ENCODE measurements at places on chromosomes 13 and 19. TPM values are rescaled to one million over a fixed set of nuclear protein-coding genes. Genes with fewer than 3 reads are reported as not detected.

DNA sequence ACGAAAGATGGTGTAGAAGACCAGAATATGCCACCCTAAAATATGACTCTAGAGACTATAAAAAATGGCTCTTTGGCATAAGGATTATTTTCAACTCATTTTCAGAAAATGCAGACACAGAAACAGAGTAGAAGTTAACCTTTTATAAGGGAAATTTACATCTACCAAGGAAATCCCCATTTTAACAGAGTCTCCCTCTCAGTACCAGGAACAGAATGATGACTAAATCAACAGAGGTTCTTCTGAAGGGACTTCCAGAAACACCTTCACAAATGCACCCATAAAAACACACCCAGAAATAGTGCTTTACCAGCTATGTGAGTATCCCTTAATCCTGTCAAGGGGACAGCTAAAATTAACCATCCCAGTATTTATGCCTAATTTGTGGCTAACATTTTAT is 29.1 kb downstream of the PLPP2 start:
- DNase-seq: no peak

DNA sequence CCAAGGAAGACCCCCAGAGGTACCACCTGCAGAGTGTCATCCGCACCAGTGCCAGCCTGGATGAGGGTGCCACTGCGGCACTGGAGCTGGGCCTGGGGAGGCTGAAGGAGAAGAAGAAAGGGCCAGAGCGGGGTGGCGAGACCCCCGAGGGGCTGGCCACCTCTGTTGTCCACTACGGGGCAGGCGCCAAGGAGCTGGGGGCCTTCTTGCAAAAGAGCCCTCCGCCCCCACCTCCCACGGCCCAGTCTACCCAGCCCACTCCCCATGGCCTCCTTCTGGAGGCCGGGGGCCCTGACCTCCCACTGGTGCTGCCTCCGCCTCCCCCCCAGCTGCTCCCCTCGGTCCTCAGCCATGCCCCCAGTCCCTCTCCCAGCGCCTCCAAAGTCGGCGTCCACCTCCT is 5.4 kb downstream of the PRR12 start:
- DNase-seq: no peak

- DNase-seq: peak; percentile 44
These were observed 22.1 kb downstream of the VPS36 start for GRCh38 chr13:52428295-52428694.

- peak; percentile 55 for DNase-seq
These were observed 13.0 kb downstream of the PGLYRP1 start for GRCh38 chr19:46009530-46010510.

DNA sequence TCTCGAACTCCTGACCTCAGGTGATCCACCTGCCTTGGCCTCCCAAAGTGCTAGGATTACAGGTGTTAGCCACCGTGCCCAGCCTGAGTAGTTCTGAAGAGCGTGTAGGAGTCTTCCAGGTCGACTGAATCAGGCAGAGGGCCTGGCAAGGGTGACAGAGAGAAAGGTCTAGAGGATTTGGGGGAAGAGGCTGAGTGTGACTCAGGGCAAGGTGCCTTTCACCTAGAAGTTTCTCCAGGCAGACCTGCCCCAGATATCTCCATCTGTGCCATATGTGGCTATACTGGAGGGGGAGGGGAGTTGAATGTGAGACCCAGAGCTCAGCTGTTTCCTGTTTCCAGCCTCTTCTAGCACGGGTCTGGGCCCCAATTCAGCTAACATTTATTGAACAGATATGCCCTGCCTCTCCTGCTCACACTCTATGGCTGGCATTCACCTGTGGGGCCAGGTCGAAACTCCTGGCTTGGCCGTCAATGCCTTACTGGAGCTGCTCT is 1.3 kb downstream of the CCDC159 start:
- DNase-seq: no peak

- DNase-seq: no peak
These were observed 46.5 kb upstream of the TFDP1 start for GRCh38 chr13:113537909-113538688.

- DNase-seq: no peak
These were observed 24.6 kb downstream of the PAK4 start for GRCh38 chr19:39150235-39150634.

DNA sequence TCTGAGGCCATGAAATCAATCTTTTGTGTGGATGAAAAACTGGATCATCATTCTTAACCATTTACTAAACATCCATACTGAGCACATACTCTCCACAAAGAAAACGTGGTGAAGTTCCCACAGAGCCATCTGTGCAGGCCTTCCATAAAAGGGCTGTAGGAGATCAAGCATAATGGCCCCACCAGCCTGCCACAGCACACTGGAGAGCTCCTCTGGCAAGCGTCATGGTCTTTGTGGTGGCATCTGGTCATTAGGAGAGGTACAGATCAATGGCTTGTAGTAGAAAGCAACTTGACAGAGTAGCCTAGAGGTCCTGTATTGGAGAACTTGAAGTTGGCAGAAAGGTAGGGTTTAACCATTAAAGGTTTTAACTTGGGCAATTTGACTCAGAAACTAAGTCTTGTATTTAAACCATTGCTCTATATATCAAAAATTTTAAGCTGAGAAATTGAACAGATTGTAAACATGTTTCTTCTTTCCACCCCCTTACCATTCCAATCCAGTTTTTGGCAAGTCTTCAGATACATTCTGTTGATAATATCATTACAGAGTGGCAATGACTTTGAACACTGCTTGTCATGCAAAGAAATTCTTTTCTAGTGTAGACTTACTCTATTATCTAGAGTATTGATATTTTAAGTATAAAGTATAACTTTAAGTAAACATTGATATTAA is 128.3 kb downstream of the LMO7 start:
- no peak for DNase-seq

- DNase-seq: peak; percentile 57
These were observed 40.3 kb downstream of the RCBTB2 start for GRCh38 chr13:48492470-48493065.

DNA sequence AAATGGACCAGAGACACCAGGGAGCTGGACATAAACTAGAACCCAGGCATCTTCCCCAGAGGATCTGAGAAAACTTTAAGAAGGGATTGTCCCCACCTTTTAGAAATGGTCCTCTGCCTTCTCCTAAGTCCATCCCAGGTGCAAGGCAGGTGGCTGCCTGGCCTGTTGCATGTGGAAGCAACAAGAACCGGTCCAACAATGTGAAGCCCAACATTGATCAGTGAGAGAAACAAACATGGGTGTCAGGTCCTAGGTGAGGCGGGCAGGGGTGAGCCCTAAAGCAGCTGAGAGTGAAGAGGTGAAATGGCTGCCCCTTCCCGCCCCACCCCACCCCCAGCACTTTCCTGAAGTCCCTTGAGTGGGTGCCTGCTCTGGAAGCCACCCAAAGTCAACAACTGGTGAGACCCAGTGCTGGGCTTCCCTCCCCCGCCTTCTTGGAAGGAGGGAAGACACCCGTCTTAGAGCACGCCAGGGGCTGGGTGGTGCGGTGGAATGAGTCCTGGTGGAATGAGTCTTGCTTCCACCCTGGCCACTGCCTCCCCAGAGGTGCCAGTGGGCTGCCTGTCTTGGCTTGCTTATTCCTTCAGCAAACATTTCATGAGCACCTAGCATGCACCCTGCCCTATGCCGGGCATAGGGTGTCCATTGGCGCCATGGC is 1.7 kb downstream of the AP1M1 start:
- no peak for DNase-seq

GRCh38 chr13:72255908-72256307 is 388.9 kb upstream of the DACH1 start:
- DNase-seq: peak; percentile 64

- peak; percentile 23 for DNase-seq
These were observed 3.2 kb upstream of the LGALS13 start for GRCh38 chr19:39599116-39599515.

GRCh38 chr19:42505066-42505465 is 23.2 kb downstream of the CEACAM1 start:
- DNase-seq: no peak

DNA sequence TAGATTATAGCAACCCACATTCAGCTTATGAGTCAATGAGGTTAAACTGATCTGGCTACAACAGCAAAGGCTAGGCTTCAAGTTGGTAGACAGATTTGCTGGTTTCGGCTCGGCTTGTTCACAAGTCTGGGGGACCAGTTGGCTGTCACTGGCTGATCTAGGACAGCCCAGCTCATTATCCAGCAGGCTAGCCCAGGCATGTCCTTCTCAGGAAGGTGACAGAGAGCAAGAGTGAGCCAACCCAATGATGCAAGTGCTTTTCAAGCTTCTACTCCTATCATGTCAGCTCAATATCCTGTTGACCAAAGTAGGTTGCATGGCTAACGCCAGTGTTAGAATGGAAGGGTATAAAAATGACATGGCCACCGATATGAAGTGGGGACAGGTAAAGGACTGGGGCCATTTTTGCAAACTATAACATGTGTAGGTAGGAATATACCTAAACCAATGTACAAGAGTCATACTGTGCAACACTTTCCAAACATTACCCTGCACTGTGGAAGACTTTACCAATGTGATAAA is 220.9 kb upstream of the SOX21 start:
- DNase-seq: no peak

GRCh38 chr13:93305886-93306285 is 79.3 kb downstream of the GPC6 start:
- no peak for DNase-seq

DNA sequence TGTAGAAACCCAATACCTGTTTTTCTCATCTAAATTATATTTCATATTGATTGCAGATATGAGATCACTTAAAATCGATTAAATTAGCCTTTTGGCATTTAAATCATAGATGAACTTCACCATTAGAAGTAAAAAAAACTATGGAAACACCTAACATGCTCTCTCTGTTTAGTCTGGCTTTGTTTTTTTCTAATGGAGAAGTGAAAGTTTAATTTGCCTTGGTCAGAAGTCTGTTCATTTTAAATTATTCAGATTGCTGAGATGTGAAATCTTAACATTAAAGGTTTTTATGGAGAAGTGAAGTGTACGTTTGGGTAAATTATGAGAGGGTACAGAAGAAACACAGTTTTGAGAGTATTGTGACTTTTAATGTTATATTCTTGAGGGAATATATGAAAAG is 6.7 kb downstream of the SUGT1 start:
- no peak for DNase-seq

DNA sequence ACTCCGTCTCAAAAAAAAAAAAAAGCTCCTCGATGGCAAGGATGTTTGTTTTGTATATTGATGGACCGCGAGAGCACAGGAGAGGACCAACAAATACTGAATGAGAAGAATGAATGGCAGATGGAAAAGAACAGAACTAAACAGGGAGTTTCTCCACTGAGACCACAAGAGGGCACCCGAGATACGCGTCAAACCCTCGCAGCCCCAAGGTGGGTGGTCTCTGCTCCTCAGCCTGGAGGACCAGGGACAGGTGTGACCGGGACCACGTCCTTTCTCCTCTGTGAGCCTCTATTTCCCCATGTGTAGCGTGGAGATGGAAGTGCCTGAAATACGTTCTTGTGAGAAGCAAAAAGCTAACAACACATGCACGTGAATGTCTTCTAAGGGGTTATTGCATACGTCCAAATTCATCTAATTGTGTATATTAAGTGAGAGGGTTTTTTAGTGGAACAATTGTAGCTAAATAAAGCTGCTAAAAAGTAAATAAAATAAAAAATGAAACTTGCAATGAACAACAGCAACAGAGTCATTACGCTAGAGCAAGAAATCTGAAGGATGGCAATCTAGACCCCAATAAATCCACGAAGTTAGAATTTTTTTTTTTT is 8.3 kb upstream of the CDC42EP5 start:
- DNase-seq: peak; percentile 22

OR10H1 gene
- not detected for total RNA-seq

PRTN3 gene
- not detected for total RNA-seq

IL4I1 gene
- total RNA-seq: not detected

GRK1 gene
- not detected for total RNA-seq

IZUMO2 gene
- not detected for total RNA-seq
